Activated CD4-positive, alpha-beta T cell treated with anti-CD3 and anti-CD28 coated beads for 4 hours (primary cell): ENCODE measurements at places on chromosomes 11 and 22.

- DNase-seq: no peak
These were observed 4.3 kb downstream of the MED15 start for GRCh38 chr22:20511578-20512229.

- no peak for DNase-seq
These were observed 420.7 kb upstream of the CADM1 start for GRCh38 chr11:115924744-115925567.

DNA sequence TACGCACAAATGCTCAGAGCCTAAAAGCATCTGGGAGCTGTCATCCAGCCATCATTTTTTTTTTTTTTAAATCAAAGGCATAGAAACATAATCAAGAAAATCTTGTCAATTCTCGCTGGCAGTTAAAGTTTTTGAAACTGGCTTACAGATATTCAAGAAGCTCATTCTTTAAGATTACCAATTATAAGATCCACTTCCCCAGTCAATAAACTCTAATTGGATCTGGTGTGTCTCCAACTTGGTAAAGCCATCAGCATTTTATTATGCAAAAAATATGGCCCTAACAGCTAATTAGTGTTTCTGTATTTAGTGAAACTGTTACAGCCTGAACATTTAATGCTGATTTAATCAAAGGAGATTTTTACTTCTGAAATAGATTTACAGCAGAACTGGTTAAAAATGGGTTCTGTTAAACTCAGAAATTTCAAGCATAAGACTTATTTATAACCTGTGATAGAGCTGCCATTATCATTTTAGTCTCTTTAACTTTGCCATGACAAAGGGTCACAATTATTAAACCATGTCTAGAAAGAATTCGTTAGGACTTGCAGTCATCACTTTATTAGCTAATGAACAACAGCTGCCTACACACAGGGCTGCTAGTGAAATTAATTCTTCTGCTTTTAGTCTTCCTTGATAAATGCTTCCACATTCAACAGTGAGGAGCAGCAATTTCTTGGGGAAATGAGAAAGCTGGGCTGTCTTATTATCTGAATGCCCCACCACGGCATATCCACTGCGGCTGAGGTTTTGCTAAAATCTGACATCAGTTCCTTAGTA lies 176.4 kb upstream of the PITPNB start:
- no peak for DNase-seq

DNA sequence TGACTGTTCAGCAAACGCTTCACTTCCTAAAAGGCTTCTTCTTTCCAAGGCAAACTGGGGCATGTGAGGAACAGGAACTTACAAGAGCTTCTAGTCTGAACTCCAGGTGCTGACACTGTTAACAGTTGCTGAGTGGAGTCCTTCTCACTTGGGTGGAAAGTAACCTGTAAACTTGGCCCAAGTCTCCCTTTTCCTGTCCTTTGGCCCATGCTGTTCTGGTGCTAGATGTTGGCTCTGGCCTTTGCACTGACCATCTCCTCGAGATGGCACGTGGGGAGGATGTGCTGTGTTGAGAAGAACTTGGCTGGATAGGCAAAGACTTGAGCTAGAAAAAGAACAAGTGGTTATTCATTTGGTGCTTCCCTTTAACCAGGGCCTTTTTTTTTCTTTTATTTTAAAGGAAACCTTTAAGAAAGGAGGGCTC lies 53.6 kb downstream of the PTPRJ start:
- DNase-seq: no peak

DNA sequence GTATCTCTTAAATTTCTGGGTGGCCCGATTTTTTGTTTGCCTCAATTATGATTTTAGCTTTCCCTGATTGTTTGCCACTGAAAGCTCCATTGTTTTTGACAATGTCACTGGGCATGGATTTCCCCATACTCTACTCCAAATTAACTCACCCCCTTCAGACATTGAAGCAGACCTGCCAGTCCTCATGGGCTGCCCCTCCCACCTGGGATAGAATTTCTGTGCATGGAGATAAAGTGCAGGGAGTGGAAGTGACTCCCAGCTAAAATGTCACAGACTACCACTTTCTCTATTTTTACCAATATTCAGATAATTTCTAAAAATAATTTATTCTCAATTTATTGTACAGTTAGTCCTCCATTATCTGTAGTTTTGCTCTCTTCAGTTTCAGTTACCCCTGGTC lies 79.1 kb upstream of the CLPB start:
- no peak for DNase-seq

- DNase-seq: no peak
These were observed 46.1 kb downstream of the ZBTB16 start for GRCh38 chr11:114105611-114106010.

- no peak for DNase-seq
These were observed 6.9 kb downstream of the SMCO4 start for GRCh38 chr11:93536101-93536861.

GRCh38 chr22:20885017-20885556 lies 26.3 kb downstream of the SNAP29 start:
- no peak for DNase-seq

DNA sequence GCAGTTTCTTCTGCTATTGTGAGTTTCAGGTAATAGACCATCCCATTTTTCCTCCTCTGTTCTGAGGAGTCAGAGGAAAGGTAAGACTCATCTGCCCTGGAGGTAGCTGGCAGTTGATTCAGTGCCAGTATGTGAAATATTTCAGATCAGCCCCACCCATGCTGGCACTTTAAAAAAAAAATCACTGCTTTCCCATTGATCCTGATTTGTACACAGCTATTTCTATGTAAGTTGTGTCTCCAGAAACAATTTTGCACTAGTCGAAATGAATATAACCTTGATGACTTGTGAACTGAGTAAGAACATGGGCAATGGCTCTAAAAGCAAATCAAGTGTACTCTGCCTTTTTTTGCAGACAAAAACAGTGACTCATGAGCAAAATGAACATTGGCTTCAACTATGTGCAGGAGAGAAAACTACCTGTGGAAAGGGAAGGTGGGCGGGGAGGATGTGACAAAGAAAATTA lies 82.0 kb upstream of the OR5AK2 start:
- DNase-seq: no peak

GRCh38 chr22:48882636-48883200 lies 945.0 kb downstream of the BRD1 start:
- no peak for DNase-seq

DNA sequence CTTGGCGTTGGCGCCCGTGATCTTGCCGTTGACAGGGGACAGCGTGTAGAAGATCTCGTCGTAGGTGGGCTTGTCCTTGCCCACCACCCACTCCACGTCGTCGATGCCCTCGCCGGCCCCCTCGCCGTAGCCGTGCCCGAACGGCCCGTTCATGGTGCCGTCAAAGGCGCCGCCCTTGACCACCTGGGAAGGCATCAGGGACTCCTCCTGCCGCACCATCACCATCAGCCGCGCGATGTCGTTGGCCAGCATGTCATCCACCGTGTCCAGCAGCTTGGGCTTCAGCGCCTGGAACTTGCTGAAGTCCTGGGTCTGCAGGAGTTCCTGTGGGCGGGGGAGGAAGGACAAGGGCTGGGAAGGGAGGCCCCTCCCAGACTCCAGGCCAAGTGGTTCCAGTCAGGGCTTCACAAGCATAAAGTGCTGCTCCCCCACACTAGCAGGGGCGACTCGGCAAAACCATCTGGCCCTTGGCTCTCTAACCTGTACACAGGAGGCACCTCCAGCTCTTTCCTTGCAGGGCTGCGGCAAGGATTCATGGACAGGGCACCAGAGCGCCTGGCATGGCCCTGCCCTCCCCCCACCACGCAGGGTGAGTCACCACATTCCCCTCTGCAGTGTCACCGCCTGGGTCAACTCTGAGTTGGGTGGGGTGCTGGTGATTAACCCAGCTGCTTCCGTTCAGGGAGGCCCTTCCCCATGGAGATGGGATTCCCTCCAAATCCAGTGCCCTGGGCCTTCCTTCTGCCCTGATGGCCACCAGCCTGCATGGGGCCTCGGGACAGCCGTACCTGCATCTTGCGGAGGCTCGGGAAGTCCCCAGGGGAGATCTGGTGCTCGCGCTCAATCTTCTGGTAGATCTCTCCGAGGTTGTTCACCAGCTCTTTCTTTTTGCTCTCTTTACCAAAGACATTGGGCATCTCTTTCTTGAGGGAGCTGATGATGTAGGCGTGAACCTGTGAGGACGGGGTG lies 10.4 kb upstream of the CDC42BPG start:
- peak; percentile 66 for DNase-seq

- DNase-seq: no peak
These were observed 295.2 kb downstream of the GUCY1A2 start for GRCh38 chr11:106723071-106723470.

- DNase-seq: no peak
These were observed 13.7 kb upstream of the ST3GAL4 start for GRCh38 chr11:126341760-126342161.
